ENCODE measurements at places on chromosomes 6 and 20.

DNA sequence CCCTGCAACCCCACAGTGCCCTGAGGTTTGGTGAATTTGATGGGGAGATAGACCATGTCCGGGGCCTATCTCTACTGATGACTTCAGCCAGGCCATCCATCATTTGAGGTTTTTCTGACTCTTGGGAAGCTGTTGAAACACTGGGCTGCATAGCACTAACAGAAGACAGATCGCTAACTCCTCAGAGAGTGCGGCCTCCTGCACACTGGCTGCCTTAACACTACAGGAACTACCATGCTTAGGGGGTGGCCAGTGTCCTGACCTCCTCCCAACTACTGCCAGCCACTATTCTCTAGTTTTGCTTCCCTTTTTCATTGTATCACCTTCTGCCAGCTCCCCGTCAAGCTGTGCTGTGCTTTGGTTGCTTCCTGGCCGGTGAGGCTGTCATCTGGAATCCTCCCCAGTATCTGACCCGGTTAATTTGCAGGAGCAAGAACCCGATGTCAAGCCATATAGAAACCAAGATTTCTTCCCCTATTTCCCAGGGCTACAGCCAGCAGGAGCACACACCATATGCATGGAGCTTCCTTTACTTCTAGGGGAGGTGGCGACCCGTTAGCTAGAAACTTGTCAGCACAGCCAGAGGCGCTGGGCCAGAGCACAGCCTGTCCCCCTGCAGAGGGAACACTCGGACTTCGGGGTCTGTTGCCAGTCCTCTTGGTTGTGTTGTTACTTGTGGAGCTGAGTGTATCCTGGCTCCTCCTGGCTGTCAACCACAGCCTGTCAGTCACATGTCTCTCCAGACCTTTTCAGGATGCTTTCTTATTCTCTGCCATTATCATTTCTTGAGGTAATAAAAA lies 57.3 kb upstream of the TRAF3IP2 start:
- no peak for DNase-seq

DNA sequence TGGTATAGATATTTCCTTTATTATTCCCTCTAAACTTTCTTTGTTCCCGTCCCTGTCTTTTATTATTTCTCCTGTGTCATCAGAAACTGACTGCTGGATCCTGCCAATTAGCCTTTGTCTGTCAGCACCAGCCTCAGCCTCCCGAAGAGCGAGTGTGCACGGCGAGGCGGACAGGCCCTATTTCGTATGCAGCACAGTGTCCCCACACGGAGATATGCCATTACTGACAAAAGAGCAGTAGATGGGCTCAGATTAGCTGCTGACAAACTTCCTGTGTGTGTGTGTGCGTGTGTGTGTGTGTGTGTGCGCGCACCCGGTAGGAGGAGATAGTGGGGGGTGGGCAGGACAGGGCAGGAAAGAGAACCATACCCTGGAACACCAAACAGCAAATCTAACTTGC lies 99.5 kb upstream of the ZFP64 start:
- DNase-seq: no peak

GRCh38 chr6:137700751-137701477 lies 166.1 kb upstream of the TNFAIP3 start:
- no peak for DNase-seq

DNA sequence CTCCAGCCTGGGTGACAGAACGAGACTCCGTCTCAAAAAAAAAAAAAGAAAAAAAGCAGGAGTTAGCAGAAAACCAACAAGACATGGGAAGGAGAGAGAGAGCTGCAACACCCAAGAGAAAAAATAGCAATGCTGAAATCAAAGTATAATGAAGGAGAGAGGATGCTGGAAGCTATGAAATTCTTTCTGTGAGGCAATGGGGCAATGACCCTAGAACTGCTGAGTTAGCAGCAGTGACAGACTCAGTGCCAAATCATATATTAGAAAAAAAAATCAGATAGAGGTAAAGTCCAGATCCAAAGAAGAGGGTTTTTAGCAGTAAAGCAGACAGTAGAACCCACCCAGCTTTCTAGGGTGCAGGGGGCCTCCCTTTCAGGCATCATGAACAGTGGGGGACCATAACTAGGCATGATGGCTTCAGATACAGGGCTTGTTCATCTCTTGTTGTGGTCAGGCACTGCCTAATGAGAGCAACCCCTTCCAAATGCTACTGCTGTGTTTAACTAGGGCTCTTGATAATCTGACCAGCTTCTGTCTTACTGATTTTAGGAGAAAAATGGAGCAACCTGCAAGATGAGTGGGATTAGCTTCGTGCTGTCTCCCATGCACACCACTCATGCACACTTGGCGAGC lies 26.9 kb downstream of the SLC17A2 start:
- DNase-seq: no peak

DNA sequence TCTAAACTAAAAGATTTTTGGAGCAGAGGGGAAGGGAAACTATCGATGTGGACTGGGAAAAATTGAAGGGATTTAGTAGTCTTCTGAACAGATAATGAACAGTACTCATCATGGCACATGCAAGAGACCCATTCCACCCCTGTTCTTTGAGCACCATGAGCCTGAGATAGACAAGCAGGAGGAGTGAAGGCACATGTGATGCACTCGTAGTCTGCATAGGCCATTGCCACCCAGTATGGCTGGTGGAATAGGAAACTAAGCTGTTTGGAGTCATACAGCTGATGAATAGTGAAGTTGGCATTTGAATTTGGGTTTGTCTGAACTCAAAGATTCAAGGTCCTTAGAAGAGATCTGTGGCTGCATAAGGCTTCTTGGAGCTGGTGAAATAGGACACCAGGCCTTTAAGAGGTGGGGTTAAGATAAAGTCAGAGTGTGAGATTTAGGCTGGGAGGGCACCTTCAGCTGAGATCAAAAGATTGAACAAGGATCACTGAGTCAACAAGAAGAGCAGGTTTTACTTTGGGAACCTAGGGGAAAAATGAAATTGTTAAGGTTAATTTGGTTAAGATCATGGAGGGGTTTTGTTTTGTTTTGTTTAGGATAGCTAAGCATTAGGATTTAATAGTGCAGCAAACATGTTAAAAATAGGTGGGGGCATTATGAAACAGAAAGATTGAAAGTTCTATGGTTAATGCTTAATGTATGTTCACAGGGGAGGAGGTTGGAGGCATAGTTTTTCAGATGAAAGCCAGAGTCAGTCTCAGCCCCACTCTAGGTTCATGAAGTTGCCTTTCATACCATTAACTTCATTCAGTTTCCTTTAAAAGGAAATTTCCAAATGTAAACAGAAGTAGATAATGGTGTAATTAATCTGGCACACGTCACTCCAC lies 148.8 kb downstream of the ARID1B start:
- DNase-seq: no peak

DNA sequence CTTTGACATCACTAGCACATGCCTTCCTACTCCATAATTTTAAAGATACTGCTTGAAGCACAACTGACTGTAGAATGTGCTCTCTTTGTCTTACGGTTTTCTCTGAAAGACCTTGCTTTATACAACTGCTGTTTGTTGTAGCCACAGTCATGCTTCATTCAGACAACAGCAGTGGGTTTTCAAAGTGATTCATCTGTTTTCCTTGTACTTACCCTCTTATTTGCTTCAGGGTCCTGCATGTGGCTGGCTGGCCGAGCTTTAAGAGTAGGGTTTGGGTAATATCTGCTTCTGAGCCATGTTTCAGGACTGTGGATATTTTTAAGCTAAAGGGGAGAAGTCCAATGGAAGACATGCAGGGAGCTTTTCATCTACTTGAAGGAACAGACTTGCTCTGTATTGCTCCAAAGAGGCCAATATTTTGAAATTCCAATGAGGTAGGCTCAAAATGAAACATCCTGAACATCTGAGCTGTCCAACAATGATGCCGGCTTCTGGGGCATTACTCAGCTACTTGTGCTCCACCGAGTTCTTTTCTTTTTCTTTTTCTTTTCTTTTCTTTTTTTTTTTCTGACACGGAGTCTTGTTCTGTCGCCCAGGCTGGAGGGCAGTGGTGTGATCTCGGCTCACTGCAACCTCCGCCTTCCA lies 160.2 kb upstream of the SGK1 start:
- DNase-seq: no peak

- DNase-seq: no peak
Observed at GRCh38 chr20:41872930-41873329, 254.8 kb upstream of the CHD6 start.

DNA sequence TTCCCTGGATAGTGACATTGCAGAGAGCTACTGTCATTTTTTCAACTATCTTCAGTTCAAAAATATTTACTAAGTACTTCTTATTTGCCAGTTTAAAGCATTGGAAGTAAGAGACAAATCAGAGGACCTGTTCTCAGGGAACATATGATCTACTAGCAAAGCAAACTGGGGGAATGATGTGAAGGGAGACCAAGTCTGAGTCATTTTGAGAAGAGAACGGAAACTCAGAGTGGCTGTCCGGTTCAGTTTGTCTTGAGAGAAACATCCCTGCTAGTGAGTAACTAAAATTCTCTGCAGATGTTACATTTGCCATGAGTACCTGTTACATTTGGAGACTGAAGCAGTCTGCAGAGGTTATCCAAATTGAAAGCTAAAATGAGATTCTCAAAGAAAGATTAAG lies 118.3 kb downstream of the KCNQ5 start:
- no peak for DNase-seq

DNA sequence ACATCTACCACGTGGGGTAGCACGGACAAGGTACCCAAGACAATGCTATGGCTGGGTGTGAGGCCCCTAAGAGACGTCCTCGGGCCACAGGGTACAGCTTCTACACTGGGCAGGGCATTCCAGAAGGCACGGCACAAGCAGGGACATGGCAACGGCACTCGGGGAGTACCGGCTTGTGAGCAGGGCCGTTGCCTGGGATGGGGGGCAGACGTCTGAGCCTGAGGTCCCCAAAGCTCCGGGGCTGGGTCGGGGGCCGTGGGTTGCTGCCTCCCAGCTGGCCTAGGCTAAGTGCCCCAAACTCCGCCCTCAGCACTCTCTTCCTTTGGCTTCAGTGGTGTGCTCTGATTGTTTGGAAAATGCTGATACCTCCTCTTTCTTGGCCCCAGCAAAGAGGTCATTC lies 110.6 kb downstream of the SULF2 start:
- no peak for DNase-seq

DNA sequence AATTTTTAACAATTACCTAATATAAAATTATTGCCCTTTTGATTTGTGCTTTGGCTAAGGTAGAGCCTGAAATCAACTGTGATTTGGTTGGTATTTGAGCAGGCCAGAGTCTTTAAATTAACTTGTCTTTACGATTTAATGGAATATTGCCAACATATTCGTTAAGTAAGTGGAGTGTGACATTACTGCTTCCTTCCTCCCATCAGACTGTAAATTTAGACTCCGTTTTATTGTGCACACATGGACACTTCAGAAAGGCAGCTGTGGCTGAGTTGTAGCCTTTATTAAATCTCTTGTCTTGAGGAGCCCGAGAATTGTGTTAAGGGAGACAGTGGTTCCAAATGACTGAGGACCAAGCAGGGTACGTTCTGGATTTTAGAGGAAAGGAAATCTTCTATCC lies 57.4 kb downstream of the CAP2 start:
- no peak for DNase-seq

GRCh38 chr20:49590163-49591017 lies 22.5 kb upstream of the PTGIS start:
- no peak for DNase-seq

GRCh38 chr6:32439139-32439538 lies 548 bp upstream of the HLA-DRA start:
- no peak for DNase-seq

GRCh38 chr6:41162687-41163418 lies at the start of gene TREM2:
TSS of gene TREM2 (minus strand) at chr6:41163116. CDS start at chr6:41163082, 34 bp downstream.
- DNase-seq: no peak

DNA sequence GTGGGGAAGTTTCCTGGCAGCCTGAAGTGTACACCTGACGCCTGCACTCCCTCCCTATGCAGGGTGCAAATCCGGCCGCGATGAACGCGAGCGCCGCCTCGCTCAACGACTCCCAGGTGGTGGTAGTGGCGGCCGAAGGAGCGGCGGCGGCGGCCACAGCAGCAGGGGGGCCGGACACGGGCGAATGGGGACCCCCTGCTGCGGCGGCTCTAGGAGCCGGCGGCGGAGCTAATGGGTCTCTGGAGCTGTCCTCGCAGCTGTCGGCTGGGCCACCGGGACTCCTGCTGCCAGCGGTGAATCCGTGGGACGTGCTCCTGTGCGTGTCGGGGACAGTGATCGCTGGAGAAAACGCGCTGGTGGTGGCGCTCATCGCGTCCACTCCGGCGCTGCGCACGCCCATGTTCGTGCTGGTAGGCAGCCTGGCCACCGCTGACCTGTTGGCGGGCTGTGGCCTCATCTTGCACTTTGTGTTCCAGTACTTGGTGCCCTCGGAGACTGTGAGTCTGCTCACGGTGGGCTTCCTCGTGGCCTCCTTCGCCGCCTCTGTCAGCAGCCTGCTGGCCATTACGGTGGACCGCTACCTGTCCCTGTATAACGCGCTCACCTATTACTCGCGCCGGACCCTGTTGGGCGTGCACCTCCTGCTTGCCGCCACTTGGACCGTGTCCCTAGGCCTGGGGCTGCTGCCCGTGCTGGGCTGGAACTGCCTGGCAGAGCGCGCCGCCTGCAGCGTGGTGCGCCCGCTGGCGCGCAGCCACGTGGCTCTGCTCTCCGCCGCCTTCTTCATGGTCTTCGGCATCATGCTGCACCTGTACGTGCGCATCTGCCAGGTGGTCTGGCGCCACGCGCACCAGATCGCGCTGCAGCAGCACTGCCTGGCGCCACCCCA lies 1.2 kb downstream of the GPR6 start:
- DNase-seq: no peak

Data from activated CD8-positive, alpha-beta memory T cell treated with anti-CD3 and anti-CD28 coated beads for 4 hours (primary cell).